ENCODE measurements at places on chromosomes 3 and 15. TPM values are rescaled to one million over a fixed set of nuclear protein-coding genes. Genes with fewer than 3 reads are reported as not detected.

The CLDN1 gene
- 5.5 TPM for polyA plus RNA-seq

The GP5 gene
- polyA plus RNA-seq = 0.25 TPM

The GPR27 gene
- 35.5 TPM for polyA plus RNA-seq

- no peak overlapping the region for H3K4me3 ChIP-seq
- H3K4me1 ChIP-seq = no peaks in the 10 kb centered on the region
- H3K27ac ChIP-seq = no peak overlapping the region
- no peaks in the 10 kb centered on the region for H3K36me3 ChIP-seq
- no peaks in the 10 kb centered on the region for H3K27me3 ChIP-seq
Measured at GRCh38 chr3:72682936-72683452, 165.3 kb downstream of the SHQ1 start.

- no peak overlapping the region for H3K4me3 ChIP-seq
- H3K36me3 ChIP-seq = no peaks in the 10 kb centered on the region
- no peak for DNase-seq
Measured at GRCh38 chr3:193972832-193973231, 163.1 kb upstream of the HES1 start.

DNA sequence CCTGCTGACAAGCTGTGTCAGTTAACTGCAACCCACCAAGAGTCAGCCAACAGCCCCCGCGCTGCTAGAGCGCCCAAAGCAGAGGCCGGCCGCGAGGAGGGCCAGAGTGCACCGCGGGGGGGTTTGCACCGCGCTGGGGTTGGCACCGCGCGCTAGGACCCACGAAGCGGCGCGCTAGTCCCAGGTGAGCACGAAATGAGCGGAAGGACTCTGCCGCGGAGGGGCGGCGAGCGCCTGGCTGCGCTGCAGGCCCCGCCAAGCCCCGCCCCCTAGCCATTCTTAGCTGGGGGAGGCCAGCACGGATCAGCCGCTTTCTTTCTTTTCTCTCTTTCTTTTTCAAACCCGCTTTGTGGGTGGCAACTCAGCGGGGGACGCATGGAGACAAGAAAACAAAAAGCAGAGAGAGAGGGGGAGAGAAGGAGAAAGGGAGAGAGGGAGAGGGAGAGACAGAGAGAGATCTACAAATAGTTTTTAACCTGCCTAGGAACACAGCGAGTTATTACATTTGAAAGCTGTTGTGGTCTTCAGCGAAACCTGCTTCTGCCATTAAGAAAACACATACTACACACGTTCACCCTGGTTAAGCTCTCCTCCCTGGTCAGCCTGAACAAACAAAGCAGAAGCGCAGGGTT, 6.9 kb upstream of the FOXB1 start:
- peaks cover 4% of the 10 kb centered on the region for H3K36me3 ChIP-seq
- H3K27ac ChIP-seq = peak overlapping the region; percentile 90
- H3K27me3 ChIP-seq = peaks cover 100% of the 10 kb centered on the region
- H3K4me3 ChIP-seq = peak overlapping the region; percentile 4

DNA sequence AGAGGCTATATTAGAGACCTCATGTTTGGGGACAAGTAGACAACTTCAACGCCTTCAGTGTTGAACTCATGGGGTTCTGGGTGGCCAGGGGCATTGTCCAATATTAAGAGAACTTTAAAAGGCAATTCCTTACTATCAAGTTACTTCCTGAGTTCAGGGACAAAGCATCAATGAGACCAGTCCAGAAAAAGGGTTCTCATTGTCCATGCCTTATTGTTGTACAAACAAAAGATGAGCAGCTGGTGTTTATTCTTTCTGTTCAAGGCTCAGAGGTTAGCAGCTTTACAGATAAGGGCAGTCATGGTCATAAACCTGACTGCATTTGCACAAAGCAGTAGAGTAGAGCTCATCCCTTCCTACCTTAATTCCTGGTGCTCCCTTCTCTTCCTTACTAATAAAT, 18.5 kb upstream of the PDHB start:
- H3K27me3 ChIP-seq = no peaks in the 10 kb centered on the region
- H3K4me1 ChIP-seq = no peaks in the 10 kb centered on the region
- H3K36me3 ChIP-seq = no peaks in the 10 kb centered on the region
- no peak overlapping the region for H3K27ac ChIP-seq

DNA sequence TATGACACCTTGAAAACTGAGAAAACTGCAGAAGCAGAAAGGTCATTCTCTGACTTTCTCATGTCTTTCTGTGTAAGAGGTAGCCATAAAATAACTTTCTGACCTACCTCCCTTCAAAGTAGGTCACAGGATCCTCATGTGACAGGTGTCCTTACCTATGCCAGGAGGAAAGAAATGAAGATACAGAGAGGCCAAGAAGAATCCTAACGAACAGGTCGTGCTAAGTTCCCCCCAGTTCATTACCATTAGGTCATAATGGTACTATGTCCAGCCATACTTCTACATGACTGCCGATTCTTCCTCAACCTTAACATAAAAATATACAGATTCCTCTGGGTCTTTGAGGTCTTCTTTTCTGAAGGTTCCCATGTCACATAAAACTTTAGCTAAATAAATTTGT, 118.6 kb downstream of the FOXB1 start:
- peaks cover 5% of the 10 kb centered on the region for H3K27me3 ChIP-seq
- no peak for DNase-seq
- no peak overlapping the region for H3K4me3 ChIP-seq
- no peaks in the 10 kb centered on the region for H3K36me3 ChIP-seq

GRCh38 chr15:63083541-63083940, 38.1 kb upstream of the LACTB start:
- no peaks in the 10 kb centered on the region for H3K36me3 ChIP-seq
- H3K27me3 ChIP-seq = no peaks in the 10 kb centered on the region
- no peak for DNase-seq
- H3K4me1 ChIP-seq = peaks cover 8% of the 10 kb centered on the region
- no peak overlapping the region for H3K4me3 ChIP-seq

DNA sequence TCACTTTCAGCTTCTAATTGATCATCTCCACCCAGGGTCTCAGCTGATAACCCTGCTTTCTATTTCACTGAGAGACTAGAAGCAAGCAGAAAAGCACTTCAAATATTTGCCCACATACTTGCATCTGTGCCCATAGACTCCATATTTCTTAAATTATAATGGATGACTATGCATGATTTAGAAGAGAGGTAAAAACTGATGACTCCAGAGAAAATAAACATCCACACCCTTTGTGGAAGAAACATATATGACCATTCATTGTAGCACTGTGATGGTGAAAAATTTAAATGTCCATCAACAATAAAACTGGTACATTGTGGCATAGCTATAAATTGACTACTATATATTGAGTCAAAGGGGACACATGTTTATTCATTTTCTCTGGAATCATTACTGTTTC, 7.1 kb upstream of the IGF2BP2 start:
- DNase-seq = no peak
- H3K4me1 ChIP-seq = no peaks in the 10 kb centered on the region
- H3K27ac ChIP-seq = no peak overlapping the region
- H3K27me3 ChIP-seq = no peaks in the 10 kb centered on the region
- H3K4me3 ChIP-seq = no peak overlapping the region

DNA sequence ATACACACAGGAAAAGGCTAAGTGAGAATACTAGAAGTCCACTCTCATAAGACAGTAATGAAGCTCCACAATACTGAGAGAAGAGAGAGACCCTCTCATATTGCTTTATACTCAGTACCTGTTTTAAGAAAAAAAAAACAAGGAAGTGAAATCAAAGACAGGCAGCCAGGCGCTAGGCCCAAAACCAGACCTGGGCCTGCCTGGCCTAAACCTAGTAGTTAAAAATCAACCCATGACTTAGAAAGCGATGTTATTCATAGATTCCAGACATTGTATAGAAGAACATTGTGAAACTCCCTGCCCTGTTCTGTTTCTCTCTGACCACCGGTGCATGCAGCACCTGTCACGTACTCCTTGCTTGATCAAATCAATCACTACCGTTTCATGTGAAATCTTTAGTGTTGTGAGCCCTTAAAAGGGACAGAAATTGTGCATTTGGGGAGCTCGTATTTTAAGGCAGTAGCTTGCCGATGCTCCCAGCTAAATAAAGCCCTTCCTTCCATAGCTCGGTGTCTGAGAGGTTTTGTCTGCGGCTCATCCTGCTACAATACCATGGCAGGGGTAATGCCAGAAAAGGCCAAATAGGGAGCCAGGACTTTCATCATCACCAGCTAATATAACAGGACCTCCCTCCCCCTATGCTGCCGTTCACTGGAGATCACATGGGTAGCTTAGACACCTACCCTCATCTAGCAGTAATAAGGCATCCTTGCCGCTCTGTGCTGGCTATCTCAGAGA, 1294.1 kb downstream of the NSUN3 start:
- H3K4me1 ChIP-seq = no peaks in the 10 kb centered on the region
- H3K27me3 ChIP-seq = no peaks in the 10 kb centered on the region
- no peaks in the 10 kb centered on the region for H3K36me3 ChIP-seq
- no peak for DNase-seq
- H3K4me3 ChIP-seq = no peak overlapping the region

DNA sequence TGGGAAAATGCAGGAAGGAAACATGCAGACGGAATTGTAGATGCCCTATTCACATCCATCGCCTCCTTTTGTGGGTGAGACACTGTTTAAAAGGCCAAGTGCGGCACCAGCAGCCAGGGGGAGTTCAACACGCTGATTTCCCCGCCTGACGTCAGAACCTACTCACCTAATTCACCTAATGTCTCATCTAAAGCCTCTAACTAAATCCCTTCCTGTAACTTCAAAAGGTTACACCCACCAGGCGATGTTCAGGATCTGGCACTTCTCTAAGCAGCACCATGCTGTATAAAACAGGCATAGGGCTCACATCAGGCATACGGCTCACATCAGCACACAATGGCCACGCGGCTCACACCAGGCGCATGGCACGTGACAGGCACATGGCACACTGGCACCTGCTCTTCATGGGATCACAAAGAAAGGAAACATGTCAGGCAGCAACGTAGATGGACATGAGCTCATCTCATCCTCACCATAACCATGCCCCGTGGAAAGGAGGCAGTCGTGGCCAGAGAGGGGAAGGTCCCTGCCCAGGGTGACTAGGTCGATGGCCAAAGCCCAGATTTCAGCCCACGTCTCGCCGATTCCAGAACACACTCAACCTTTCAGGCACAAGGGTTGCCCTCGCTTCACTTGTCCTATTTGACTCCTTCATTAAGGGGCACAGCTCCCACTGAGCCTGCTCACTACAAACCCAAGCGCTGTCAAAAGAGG, 21.7 kb downstream of the XXYLT1 start:
- peaks cover 38% of the 10 kb centered on the region for H3K4me1 ChIP-seq
- H3K27me3 ChIP-seq = no peaks in the 10 kb centered on the region
- no peak overlapping the region for H3K4me3 ChIP-seq
- H3K27ac ChIP-seq = no peak overlapping the region
- peaks cover 23% of the 10 kb centered on the region for H3K36me3 ChIP-seq
